ENCODE measurements at places on chromosomes 4 and X.
A peak's percentile ranks its signal among the peaks of the same experiment; 100 is the strongest.

DNA sequence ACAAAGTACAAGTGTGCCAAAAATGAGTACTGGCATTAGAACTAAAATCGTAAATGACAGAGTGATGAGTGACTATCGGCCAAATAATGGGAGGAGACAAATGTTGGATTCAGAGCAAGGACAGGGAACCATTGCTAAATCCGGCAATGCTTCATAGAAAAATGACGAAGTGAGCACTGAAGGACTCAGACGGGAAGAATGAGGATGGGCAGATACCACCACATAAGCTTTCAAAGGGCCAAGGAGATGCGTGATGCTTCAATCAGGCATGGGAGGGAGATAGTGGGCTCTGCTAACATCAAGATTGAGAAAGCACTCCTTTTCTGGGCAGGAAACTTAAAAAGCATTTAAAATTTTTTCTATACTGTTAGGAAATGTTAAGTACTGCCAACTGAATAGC is 21.6 kb downstream of the RBBP7 start:
- no peak for DNase-seq

DNA sequence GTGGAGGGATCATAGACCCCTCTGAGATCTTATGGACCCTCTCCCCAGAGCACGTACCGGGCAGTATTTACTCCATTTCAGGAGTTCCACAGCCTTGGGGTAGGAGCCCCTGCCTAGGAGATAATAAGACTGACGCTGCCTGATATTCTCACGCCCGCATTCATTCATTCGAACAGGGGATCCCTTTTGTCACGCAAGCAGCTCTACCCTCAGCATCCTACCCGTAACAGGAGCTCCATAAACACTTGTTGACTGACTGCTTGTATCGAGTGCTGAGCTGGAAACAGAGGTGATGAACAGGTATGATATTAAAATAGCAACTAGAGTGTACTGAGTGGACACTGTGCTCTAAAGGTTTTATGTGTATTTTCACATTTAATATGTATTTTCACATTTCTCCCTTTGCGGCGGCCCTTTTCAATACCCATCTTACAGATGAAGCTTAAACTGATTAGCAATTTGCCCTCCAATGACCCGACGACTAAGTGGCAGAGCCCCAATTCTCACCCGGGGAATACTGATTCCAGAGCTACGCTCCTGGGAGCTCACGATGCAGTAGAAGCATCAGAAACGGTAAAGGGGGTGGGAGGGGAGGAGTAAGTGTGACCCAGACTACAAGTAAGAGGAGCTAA is 888 bp downstream of the RAB28 start:
- DNase-seq, result peak; percentile 15

DNA sequence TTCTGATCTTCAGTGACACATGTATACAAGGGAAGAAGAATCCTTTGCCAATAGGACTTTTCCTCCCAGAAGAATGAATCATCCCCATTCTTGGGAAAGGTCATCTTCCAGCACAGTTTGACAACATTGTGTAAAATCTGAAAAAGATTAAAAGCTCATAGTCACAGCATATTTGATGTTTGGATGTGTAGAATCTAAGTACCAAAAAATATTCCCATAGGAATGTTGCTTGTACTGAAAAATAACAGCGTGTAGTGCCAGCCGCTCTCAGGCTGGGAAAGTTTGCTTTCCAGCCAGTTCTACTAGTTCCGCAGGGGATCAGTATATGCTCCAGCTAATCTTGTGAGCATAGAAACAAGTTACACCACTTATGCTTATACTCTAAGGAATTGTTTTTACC is 74.7 kb upstream of the IL13RA1 start:
- no peak for DNase-seq

DNA sequence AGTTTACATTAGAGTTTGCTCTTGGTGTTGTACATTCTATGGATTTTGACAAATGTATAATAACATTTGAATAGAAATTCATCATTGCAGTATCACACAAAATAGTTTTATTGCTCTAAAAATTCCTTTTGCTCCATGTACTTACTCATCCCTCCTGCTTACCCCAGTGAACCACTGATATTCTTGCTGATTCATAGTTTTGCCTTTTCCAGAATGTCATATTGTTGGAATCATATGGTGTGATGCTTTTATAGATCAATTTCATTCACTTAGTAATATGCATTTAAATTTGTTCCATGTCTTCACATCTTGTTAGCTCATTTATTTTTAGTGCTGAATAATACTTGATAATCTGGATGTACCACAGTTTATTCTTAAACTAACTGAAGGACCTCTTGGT is 1593.2 kb downstream of the C4orf33 start:
- no peak for DNase-seq

GRCh38 chr4:185261946-185262345 is 52.5 kb downstream of the SNX25 start:
- DNase-seq, result no peak

- DNase-seq, result no peak
Observed at GRCh38 chrX:105190252-105190853, 30.1 kb downstream of the TEX13A start.

- no peak for DNase-seq
Observed at GRCh38 chrX:20829665-20830491, 544.3 kb upstream of the CNKSR2 start.

DNA sequence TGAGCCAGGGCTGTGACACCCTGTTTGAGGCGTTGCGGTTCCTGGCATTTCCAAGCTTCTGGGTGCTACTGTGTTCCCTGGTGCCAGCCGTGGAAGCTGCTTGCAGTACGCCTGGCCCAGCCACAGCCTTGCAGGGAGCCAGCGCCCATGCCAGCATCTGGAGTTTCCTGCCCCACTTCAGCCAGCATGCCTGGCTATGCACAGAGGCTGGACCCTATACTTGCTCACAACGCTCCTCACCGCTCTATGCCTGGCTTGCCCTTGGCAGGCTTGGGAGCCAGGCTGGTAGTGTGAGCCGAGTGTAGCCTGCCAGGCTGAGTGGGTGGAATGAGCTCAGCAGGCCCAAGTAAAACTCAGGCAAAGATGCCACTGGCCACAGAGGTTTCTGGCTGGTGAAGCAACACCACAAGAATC is 22.4 kb downstream of the PRRG1 start:
- no peak for DNase-seq

- no peak for DNase-seq
Observed at GRCh38 chr4:142407596-142407995, 438.5 kb downstream of the INPP4B start.

- no peak for DNase-seq
Observed at GRCh38 chr4:153058671-153059060, 122.5 kb downstream of the FHDC1 start.

DNA sequence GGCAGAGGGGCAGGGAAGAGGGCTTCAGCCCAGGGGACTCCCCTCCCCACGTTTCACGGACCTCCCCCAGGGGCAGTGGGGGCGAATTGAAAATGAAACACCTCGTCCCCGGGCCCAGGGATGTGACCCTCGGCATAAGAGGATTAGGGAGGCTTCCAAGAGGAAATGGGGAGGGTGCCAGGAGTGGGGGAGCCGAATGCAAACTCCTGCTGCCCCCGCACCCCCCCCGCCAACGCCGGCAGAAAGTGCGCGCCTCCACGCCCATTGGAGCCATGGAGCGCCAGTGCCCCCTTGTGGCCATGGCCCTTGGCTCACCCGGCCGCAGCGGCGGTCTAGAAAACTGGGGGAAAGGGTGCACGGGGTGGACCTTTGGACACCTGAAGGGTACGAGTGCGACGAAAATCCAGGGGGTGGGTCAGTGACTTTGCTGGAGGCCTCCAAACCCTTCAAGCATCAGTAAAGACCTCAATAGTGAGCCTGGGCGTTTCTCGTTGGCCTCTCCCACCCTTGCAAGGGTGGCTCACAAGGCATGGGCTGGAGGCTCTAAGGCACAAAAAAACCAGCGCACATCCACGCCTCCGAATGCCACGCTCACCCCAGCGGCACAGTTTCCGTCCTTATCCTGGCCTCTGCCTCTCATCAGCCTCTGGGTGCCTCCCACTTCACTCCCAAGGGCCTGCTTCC is 120.8 kb upstream of the PJA1 start:
- DNase-seq, result peak; percentile 36

DNA sequence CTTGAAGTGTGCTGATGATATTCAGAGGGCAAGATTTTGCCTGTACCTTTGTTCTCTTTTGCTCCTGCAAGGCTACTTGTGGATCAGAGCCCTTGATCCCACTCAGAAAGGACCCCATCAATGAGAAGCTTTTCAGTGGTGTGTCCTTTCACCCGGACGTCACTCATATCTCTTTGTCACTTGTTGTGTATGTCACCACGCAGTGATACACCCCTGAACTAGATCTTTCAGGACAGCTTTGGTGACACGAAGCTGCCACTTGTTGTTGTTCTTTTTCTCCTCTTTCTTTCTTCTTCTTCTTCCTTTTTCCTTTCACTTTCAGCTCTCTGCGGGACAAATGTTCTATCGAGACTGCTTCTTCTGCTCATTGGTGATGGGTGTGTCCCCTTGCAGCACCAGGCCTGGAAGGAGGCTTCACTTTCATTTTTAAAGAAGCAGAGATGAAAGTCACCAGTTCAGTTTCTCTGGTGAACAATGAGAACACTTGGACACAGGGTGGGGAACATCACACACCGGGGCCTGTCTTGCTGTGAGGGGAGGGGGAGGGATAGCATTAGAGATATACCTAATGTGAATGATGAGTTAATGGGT is 83.6 kb downstream of the NBDY start:
- DNase-seq, result no peak

DNA sequence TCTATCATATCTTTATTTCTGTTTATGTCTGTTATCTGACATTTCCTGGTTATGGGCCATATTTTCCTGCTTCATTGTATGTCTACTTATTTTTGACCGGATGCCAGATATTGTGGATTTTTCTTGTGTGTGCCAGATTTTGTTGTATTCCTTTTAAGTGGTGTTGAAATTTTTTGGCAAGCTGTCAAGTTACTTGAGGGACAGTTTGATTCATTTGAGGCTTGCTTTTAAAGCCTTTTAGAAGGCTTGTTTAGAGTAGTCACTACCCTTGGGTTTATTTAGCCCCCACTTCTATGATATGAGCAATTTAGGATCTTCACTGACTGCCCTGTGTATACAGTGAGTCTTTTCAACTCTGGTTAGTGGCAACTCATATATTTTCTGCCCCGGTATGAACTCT is 29.2 kb upstream of the NPY2R start:
- no peak for DNase-seq

DNA sequence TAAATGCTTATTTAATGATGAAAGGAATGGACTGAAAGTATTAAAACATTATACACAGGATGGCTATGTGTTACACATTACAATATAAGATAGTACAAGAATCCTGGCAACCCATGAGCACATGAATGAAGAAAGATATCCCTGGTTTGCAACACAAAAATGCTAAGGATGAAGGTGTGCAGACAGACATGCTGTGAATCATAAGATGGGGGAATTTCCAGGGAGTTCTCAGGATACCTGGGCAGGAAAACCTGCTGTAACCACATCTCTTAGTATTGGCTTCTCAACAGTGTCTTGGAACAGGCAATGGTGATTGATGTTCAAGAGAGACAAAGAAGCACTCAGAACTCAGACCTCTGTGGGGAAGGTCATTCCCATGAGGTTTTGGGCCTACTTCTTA is 23.9 kb upstream of the ANOS1 start:
- no peak for DNase-seq

DNA sequence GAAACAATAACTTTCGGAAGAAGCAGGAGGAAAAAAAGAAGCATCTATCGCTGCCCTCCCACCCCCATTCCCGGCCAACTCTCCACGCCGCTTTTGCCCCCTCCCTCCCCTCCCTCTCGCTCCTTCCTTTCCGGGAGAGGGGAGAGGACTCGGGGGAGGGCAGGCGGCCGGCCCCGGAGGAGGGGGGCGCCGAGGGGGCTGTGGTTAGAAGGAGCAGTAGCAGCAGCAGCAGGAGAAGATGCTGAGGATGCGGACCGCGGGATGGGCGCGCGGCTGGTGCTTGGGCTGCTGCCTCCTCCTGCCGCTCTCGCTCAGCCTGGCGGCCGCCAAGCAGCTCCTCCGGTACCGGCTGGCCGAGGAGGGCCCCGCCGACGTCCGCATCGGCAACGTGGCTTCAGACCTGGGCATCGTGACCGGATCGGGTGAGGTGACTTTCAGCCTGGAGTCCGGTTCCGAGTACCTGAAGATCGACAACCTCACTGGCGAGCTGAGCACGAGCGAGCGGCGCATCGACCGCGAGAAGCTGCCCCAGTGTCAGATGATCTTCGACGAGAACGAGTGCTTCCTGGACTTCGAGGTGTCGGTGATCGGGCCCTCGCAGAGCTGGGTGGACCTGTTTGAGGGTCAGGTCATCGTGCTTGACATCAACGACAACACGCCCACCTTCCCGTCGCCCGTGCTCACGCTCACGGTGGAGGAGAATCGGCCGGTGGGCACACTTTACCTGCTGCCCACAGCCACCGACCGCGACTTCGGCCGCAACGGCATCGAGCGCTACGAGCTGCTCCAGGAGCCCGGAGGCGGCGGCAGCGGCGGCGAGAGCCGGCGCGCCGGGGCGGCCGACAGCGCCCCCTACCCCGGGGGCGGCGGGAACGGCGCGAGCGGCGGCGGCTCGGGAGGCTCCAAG is 1.3 kb downstream of the PCDH7 start:
- peak; percentile 35 for DNase-seq

GRCh38 chr4:123929565-123929964 is 533.0 kb downstream of the SPRY1 start:
- no peak for DNase-seq

- no peak for DNase-seq
Observed at GRCh38 chrX:47166126-47166525, 21.1 kb downstream of the RBM10 start.

DNA sequence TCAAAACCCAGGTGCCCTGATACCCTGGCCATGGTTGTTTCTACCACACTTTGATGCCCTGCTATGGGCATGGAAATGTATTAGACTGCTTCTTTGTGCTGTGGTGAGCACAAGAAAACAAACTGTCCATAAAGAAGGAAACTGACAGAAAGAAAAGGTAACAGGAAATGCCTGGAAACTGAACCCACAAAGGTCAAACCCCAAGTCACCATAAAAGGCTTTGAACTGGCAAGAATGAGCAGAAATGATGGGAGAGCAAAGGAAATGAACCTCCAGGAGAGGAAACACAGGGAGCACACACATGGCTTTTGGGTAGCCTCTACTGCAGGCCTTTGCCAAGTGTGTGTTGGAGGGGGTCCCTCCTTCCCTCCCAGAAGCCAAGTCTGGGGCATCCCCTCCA is 35.0 kb downstream of the LHFPL1 start:
- DNase-seq, result no peak

DNA sequence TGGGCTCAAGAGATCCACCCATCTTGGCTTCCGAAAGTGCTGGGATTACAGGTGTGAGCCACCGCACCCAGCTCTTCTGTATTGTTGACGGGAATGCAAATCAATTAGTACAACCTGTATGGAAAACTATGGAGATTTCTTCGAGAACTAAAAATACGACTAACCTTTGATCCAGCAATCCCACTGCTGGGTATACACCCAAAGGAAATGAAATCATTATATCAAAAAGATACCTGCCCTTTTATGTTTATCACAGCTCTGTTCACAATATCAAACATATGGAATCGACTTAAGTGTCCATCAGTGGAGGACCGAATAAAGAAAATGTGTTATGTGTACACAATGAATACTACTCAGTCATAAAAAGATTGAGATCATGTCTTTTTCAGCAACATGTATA is 49.3 kb downstream of the ELOVL6 start:
- no peak for DNase-seq
